Small intestine (tissue), 16 donors: ENCODE measurements at places on chromosomes 13 and 19. TPM values are rescaled to one million over a fixed set of nuclear protein-coding genes. Genes with fewer than 3 reads are reported as not detected.
A peak's percentile ranks its signal among the peaks of the same experiment; 100 is the strongest.

DNA sequence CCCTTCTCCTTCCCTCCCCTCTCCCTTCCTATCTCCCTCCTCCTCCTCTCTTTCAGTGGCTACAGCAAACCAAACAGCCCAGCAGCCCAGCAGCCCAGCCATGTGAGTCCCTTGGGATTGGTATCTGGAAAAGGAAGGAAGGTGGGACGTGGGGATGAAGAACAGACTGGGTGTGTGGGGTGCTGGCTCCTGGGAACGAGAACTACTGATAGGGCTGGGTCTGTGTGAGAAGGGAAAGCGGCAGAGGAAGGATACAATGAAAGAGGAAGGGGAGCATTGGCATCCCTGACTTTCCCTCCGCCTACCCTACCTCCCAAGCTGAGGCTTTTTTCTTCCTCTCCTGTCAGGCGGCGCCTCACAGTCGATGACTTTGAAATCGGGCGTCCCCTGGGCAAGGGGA, 863 bp downstream of the AURKC start:
- no peaks in the 10 kb centered on the region for H3K4me1 ChIP-seq
- no peak overlapping the region for H3K4me3 ChIP-seq
- H3K27ac ChIP-seq = no peak overlapping the region

Gene CYP4F8
- polyA plus RNA-seq = not detected

DNA sequence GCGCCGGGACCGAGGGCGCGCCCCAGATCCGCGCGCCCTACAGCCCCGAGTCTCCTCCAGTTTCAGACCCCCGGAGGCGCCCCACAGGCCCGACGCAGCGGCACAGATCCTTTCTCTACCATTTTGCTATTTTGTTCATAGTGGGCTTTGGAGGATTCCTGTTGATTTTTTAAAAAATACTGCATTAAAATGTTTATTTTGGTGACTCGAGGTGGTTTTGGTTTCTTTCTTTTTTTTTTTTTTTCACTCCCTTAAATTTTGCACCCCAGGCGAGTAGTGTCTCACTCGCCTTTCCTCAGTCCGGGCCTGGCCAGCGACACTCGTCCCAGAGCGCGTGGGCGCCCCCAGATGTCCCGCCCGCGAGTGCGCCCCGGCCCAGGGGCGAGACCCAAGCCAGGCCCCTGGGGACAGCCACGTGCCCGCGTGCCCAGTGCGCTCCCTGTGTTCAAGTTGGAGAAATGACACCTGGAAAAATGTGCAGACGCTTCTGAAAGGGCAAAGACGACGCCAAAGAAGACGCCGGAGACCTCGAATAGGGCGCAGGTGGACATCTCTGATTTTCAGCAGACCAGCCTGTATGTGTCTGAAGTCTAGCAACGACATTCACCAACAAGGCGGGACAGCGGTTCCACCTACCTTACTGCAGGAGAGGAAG, 471 bp upstream of the INSR start:
- no peaks in the 10 kb centered on the region for H3K27me3 ChIP-seq
- H3K4me1 ChIP-seq = no peaks in the 10 kb centered on the region
- peak overlapping the region; percentile 50 for H3K4me3 ChIP-seq
- DNase-seq = peak; percentile 88
- no peaks in the 10 kb centered on the region for H3K36me3 ChIP-seq

GRCh38 chr13:97079726-97080125, 85.5 kb upstream of the OXGR1 start:
- H3K36me3 ChIP-seq = no peaks in the 10 kb centered on the region
- DNase-seq = no peak
- H3K4me3 ChIP-seq = no peak overlapping the region
- no peaks in the 10 kb centered on the region for H3K27me3 ChIP-seq
- no peak overlapping the region for H3K27ac ChIP-seq

Gene PRTN3
- not detected for polyA plus RNA-seq

DNA sequence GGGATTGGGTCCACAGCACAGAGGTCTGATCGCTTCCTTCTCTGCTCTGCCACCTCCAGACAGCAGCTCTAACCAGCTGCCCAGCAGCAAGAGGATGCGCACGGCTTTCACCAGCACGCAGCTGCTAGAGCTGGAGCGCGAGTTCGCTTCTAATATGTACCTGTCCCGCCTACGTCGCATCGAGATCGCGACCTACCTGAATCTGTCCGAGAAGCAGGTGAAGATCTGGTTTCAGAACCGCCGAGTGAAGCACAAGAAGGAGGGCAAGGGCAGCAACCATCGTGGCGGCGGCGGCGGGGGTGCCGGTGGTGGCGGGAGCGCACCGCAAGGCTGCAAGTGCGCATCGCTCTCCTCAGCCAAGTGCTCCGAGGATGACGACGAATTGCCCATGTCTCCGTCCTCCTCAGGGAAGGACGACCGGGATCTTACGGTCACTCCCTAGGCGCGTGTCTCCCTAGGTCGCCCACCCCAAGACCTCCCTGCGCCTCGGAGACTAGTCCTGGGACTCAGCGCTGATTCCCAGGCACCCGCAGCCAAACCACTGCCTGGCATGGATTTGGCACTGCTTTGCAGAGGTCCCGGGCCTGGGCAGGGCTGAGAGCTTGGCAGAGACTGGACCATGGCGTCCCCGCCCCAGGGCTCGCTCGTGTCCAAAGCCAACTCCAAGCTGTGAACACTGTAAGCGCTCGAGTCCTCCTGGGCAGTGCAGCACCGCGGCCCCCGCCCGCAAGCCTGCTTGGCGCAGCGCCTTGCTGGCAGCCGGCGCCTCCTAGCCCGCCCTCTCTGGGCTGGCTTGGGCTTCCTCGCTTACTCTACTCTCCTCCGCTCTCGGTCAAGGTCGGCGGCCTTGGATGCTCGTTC, 1.5 kb downstream of the GSX1 start:
- no peak for DNase-seq
- no peaks in the 10 kb centered on the region for H3K36me3 ChIP-seq
- no peak overlapping the region for H3K4me3 ChIP-seq
- peaks cover 10% of the 10 kb centered on the region for H3K4me1 ChIP-seq
- peaks cover 23% of the 10 kb centered on the region for H3K27me3 ChIP-seq
- no peak overlapping the region for H3K27ac ChIP-seq

Gene ANGPTL4
- polyA plus RNA-seq = 7.3 TPM

DNA sequence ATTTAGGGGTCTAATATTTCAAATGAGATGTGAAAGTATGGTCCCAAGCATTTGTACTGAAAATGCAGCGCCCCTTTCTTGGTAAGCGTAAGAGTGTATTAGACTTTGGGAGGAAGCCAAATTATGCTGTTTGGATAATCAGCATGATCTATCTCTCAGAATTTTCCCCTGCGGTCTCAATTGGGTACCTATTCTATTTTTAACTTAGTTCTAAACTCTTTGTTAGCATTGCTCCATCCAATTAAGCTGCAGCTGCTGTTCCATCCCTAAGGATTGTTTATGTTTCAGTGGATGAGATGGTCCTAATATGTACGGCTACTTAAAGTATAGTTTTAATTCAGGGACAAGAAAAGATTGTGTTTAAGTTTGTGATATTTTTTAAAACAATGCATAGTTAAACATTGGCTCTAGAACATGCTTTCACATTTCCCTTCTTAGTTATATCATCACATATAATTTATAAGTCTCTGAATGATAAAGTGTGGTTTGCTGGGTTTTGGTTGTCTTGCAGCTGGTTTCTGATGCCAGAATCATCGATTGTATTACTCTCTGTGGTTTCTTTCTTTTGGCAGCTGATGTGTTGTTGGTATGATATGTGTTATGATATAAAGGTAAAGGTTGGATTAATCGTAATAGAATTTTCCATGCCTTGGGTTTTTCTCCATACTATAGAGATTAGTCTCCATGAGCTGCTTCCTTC, 15.0 kb downstream of the POLR1D start:
- no peaks in the 10 kb centered on the region for H3K36me3 ChIP-seq
- H3K4me1 ChIP-seq = no peaks in the 10 kb centered on the region
- no peak for DNase-seq
- no peak overlapping the region for H3K4me3 ChIP-seq

Gene C1QTNF9
- polyA plus RNA-seq = not detected

DNA sequence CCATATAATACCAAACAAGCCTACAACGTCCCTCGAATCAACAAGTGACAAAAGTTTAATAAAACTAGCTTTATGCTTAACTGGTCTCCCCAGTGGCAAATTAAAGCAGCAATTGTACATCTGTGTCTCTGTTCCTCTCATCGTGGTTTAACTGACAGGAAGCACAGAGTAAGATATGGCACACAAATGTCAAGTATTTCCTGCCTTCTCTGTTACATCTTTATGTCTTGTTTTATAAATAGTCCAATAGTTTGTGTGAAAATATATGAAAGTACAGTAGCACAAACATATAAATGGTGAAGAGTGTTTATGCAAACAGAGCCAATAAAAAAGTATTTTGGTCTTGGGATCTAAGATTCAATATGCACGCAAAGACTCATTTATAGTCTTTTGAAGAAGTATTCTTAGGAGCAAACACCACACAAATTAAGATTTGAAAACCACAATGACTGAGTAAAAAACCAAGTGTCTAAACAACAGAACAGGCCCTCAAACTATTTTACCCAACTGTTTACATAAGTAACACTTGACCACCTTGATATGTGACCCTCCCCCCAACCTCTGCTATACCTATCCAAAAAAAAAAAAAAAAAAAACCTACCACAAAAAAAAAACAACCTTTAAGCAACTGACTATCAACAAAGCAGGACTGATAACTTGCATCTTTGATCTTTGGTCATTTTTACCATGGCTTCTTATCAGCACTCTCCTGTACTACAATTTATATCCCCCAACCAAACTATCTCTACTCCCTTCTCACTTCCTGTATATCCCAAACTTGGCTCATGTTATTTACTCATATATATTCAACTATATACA, 14.0 kb downstream of the ELF1 start:
- H3K4me1 ChIP-seq = peaks cover 61% of the 10 kb centered on the region
- H3K27me3 ChIP-seq = no peaks in the 10 kb centered on the region
- H3K36me3 ChIP-seq = no peaks in the 10 kb centered on the region
- peak overlapping the region; percentile 83 for H3K27ac ChIP-seq
- DNase-seq = no peak

GRCh38 chr19:51807111-51807701, 12.2 kb downstream of the FPR3 start:
- no peaks in the 10 kb centered on the region for H3K36me3 ChIP-seq
- no peaks in the 10 kb centered on the region for H3K4me1 ChIP-seq
- H3K27me3 ChIP-seq = no peaks in the 10 kb centered on the region
- H3K4me3 ChIP-seq = no peak overlapping the region
- H3K27ac ChIP-seq = no peak overlapping the region
- no peak for DNase-seq

Gene ZNF571
- 0.89 TPM for polyA plus RNA-seq

Gene SHISA7
- polyA plus RNA-seq = not detected

Gene PRX
- 3.1 TPM for polyA plus RNA-seq

Gene HCN2
- polyA plus RNA-seq = not detected

Gene SHANK1
- polyA plus RNA-seq = under 0.01 TPM

DNA sequence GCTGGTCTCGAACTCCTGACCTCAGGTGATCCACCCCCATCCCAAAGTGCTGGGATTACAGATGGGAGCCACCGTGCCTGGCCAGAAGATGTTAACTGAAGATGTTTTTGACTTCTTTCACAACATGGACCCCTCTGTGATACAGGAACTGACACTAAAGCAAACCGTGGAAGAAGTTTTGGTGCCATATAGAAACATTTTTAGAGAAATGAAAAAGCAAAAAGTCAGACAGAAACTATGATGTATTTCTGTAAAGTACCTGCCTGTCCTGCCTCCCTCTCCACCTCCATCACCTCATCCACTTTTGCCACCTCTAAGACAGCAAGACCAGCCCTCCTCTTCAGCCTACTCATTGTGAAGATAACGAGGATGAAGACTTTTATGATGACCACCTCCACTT, 11.3 kb downstream of the FBXO27 start:
- H3K4me3 ChIP-seq = no peak overlapping the region
- H3K27ac ChIP-seq = no peak overlapping the region
- H3K27me3 ChIP-seq = no peaks in the 10 kb centered on the region
- no peaks in the 10 kb centered on the region for H3K4me1 ChIP-seq

DNA sequence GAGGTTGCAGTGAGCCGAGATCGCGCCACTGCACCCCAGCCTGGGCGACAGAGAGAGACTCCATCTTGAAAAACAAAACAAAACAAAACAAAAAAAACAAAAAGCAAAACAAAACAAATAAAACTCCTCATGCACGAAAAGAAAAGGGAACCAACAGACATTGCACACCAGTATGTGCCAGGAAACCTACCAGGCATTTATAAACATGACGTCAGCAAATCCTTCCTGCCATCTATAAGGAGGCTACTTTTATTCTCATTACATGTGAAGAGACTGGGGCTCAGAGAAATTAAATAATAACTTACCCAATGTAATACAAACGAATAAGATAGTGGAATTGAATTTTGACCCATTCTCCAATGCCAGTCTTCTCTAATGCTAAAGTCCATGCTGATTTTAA, 197.2 kb downstream of the NUFIP1 start:
- no peak for DNase-seq
- no peaks in the 10 kb centered on the region for H3K36me3 ChIP-seq
- no peak overlapping the region for H3K4me3 ChIP-seq

Gene ZNF440
- 7.2 TPM for polyA plus RNA-seq

DNA sequence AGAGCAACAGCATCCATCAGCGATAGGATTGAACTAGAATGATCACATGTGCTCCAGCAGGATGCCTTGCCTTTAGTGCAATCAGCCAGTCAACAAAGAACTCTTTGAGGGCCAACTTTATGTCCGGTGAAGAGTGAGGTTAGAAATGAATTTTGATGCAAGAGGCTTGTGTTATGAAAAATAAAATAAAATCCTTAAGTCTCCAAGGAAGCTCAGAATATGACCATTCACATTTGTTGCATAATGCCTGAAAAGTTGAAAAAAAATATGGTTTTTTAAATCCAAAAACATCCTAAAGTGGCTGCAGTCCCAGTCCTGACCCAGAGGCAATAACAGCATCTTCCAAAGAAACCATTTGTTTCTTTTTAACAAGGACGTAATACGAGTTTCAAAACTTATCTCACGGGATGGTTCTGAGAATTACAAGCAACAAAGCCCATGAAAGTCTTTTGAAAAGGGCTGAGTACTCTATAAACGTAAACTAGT, 61.3 kb downstream of the DCLK1 start:
- no peak overlapping the region for H3K4me3 ChIP-seq
- no peaks in the 10 kb centered on the region for H3K27me3 ChIP-seq
- H3K27ac ChIP-seq = no peak overlapping the region
- DNase-seq = no peak
- no peaks in the 10 kb centered on the region for H3K36me3 ChIP-seq
- no peaks in the 10 kb centered on the region for H3K4me1 ChIP-seq

DNA sequence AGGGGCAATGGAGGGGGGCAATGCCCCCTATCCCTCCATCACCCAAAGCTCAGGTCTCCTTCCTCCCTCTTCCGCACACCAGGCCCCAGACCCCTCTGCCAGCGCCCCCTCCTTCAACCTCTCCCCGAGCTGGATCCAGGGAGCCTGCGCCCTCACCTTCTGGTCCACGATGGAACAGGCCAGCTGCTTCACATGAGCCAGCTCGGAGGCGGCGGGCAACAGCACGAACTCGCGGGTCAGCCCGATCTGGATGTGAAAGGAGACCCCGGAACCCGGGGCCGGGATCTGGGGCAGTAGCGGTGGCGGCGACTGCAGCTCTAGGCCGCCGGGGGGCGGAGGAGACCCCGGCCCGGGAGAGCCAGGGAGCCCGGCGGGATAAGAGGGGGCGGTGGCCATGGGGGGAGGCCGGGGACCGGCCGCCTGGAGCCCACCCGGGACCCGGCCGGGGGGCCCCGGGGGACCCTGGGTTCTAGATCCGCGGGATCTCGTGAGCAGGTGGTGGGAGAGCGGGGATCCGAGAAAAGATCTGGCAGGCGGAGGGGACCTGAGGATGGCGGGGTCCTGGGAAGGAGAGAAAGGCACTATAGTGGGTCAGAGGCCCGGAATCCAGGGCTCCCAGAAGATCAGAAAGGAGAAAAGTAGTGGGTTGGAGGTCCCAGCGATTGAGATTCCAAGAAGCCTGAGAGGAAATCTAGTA, 791 bp downstream of the PRKD2 start:
- peaks cover 2% of the 10 kb centered on the region for H3K36me3 ChIP-seq
- peak; percentile 42 for DNase-seq
- peak overlapping the region; percentile 83 for H3K27ac ChIP-seq
- H3K27me3 ChIP-seq = no peaks in the 10 kb centered on the region
